Lung microvascular endothelial cell (primary cell): ENCODE measurements at places on chromosomes 2 and 18. TPM values are rescaled to one million over a fixed set of nuclear protein-coding genes. Genes with fewer than 3 reads are reported as not detected.

GRCh38 chr18:41347057-41347456, 608.0 kb upstream of the PIK3C3 start:
- DNase-seq, result no peak

GRCh38 chr2:222447131-222447530, 22.8 kb downstream of the SGPP2 start:
- DNase-seq, result no peak

- no peak for DNase-seq
Measured at GRCh38 chr2:178589335-178589734, 109.1 kb downstream of the PLEKHA3 start.

DNA sequence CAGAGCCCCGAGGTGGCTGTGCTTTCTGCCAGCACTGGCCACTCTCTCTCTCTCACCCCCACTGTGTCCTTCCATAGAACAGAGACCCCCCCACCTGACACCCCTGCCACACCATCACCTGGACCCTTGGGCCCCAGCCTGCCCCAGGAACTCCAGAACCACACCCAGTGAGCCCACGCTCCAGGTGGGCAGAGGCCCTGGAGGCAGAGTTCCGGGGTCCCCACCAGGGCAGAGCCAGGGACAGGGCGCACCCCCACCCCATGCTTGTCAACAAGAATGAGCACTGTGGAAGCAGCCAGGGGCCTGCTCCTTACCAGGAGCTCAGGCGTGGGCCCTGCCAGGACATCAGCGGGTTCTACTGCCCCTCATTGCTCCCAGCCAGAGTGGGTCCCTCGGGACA, 14.6 kb downstream of the PASK start:
- no peak for DNase-seq

The TMEM163 gene
- total RNA-seq, result 1.1 TPM in 1 of 2 replicates, not detected in the other

- DNase-seq, result peak; percentile 28
Measured at GRCh38 chr18:76491473-76491775, 3.6 kb downstream of the ZNF516 start.

- no peak for DNase-seq
Measured at GRCh38 chr2:74448771-74449170, 6.1 kb upstream of the INO80B start.

- peak; percentile 55 for DNase-seq
Measured at GRCh38 chr2:223837287-223838061, at the start of gene AP1S3. TSS of gene AP1S3 (minus strand) at chr2:223837582. CDS start at chr2:223837450, 132 bp downstream.

The IL18RAP gene
- not detected in 2 replicates for total RNA-seq
